GM12878 (cell line): ENCODE measurements at places on chromosomes 1 and 21. TPM values are rescaled to one million over a fixed set of nuclear protein-coding genes. Genes with fewer than 3 reads are reported as not detected.

- H3K4me1 ChIP-seq, result no peaks in the 10 kb centered on the region
- no peaks in the 10 kb centered on the region for H3K36me3 ChIP-seq
These were observed 46.5 kb upstream of the TENT5B start for GRCh38 chr1:27058966-27059669.

- no peaks in the 10 kb centered on the region for H3K4me1 ChIP-seq
- DNase-seq, result no peak
- no peaks in the 10 kb centered on the region for H3K36me3 ChIP-seq
- H3K27me3 ChIP-seq, result no peaks in the 10 kb centered on the region
- no peak overlapping the region for H3K4me3 ChIP-seq
These were observed 90.2 kb upstream of the BCAR3 start for GRCh38 chr1:93771843-93772242.

SPOCD1 gene
- not detected in 2 replicates for polyA plus RNA-seq

RHD gene
- 0.10 and 0.24 TPM in 2 replicates for polyA plus RNA-seq

DNA sequence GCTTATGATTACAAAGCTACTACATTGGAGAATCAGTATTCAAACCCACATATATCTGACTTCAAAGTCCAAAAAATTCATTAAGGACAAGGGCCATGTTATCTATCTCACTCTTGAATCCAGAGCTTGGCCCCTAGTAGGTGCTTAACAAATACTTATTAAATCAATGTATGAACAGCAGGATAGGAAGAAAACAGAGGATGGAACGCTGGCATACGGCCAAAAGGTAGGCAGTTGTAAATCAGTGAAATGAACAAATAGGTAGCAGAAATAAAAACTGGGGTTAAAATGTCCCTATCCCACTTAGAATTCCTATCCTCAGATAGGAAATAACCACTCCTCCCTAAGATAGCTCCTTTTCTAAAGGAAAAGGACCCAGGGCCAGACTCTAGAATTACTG is 2.0 kb downstream of the MRPL24 start:
- H3K27me3 ChIP-seq, result no peaks in the 10 kb centered on the region
- H3K4me3 ChIP-seq, result no peak overlapping the region
- no peak for DNase-seq
- H3K27ac ChIP-seq, result no peak overlapping the region
- peaks cover 13% of the 10 kb centered on the region for H3K36me3 ChIP-seq

- H3K36me3 ChIP-seq, result peaks cover 11% of the 10 kb centered on the region
- peaks cover 49% of the 10 kb centered on the region for H3K4me1 ChIP-seq
- no peak for DNase-seq
- no peak overlapping the region for H3K4me3 ChIP-seq
- H3K27ac ChIP-seq, result peak overlapping the region; percentile 51
These were observed 59.5 kb downstream of the KCNN3 start for GRCh38 chr1:154810571-154810970.
